MCF 10A (cell line): ENCODE measurements at places on chromosomes 4 and X. TPM values are rescaled to one million over a fixed set of nuclear protein-coding genes. Genes with fewer than 3 reads are reported as not detected.

KCNE5 gene
- total RNA-seq: 0.64 and 1.4 TPM in 2 replicates

DNA sequence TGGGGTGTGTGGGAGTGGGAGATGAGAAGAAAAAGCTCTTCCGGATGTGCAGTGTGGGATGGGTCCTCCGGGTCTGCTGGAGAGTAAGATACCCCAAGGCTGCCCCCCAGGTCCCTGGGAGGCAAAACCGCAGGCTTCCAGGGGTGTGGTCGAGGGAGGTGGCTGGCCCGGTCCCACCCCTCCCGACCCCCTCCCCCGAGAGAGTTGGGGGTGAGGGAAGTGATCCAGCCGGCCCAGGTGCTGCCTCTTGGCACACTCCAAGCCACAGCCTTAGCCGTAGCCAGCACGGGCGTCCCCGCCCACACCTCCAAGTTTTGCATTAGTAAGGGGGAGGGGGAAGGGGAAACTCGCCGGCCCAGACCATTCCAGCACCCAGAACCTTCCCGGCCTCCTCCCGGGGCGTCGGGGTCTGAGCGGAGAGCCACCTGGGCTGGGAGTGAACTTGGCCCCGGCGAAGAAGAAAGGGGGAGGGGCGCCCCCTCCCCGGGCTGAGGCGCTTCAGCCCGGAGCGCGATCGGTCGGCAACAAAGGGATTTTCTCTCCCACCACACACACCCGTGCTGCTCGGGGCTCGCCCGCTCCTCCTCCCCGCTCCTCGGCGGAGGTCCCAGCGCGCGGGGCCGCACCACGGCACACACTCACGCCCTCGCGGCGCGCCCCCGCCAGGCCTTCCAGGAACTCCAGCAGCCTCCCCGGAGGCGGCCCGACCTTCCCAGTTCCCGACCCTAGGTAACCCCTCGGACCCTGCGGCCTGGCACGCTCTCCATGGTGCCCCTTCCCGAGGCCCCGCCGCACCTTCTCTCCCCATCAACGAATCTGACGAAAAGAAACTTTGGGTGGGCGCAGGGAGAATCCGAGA lies 14.4 kb downstream of the BCOR start:
- no peaks in the 10 kb centered on the region for H3K36me3 ChIP-seq
- DNase-seq: no peak
- no peak overlapping the region for H3K4me3 ChIP-seq
- H3K4me1 ChIP-seq: peaks cover 5% of the 10 kb centered on the region
- no peak overlapping the region for H3K27ac ChIP-seq
- peaks cover 55% of the 10 kb centered on the region for H3K27me3 ChIP-seq

GRCh38 chr4:165133150-165133549 lies 20.5 kb upstream of the TMEM192 start:
- H3K27me3 ChIP-seq: no peaks in the 10 kb centered on the region
- no peak overlapping the region for H3K27ac ChIP-seq
- peaks cover 5% of the 10 kb centered on the region for H3K36me3 ChIP-seq
- peaks cover 6% of the 10 kb centered on the region for H3K4me1 ChIP-seq

TCEAL9 gene
- 40.3 and 63.9 TPM in 2 replicates for total RNA-seq

PSMD10 gene
- total RNA-seq: 52.6 and 80.8 TPM in 2 replicates
